A673 (cell line): ENCODE measurements at places on chromosomes 11 and 22.

- no peak for DNase-seq
Observed at GRCh38 chr11:110100476-110101240, 7.5 kb downstream of the ZC3H12C start.

DNA sequence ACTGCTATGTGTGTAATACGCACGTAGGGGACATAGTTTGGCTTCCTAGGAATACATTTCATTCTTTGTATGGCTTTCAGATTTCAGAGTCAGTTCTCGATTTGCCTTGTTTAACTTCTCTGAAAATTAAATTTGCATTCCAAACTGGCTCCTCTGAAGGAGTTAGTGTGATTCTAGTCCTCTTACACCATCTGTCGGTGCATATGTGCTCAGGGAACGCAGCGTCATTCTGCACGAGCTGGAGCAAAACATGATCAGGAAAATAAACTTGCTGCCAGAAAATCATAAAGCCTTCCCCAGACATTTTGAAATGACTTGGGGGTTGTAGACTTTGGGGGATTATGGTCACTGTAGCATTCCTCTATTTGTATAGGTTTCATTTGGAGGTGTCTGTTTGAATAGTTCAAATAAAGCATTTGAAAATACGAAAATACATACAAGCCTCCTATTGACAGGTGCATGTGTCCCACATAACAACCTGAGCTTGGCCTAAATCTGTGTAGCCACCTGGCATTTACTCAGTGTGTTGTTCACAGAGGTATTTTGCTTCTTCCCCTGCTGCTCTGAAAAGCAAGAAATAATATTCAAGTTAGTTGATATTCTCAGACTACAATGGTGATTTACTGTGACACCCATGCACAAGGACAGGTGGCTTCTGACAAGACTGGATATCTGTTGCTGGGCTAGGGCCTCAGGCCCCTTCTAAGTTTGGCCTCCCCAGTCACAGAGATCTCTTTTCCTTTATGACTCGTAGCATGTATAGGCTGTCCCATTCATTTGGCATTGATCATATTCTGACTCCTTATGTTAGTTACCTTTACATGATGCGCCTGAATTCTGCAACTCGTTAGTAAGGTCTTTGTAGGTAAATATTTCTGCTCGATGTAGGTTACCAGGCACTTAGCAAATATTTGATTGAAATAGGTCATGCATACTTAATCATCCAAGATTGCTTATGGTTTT, 81.6 kb upstream of the SORL1-AS1 start:
- DNase-seq = peak; percentile 52

GRCh38 chr11:2215230-2215560, 43.6 kb upstream of the TH start:
- DNase-seq = no peak

GRCh38 chr11:117950301-117950700, 21.1 kb upstream of the TMPRSS13 start:
- peak; percentile 33 for DNase-seq

DNA sequence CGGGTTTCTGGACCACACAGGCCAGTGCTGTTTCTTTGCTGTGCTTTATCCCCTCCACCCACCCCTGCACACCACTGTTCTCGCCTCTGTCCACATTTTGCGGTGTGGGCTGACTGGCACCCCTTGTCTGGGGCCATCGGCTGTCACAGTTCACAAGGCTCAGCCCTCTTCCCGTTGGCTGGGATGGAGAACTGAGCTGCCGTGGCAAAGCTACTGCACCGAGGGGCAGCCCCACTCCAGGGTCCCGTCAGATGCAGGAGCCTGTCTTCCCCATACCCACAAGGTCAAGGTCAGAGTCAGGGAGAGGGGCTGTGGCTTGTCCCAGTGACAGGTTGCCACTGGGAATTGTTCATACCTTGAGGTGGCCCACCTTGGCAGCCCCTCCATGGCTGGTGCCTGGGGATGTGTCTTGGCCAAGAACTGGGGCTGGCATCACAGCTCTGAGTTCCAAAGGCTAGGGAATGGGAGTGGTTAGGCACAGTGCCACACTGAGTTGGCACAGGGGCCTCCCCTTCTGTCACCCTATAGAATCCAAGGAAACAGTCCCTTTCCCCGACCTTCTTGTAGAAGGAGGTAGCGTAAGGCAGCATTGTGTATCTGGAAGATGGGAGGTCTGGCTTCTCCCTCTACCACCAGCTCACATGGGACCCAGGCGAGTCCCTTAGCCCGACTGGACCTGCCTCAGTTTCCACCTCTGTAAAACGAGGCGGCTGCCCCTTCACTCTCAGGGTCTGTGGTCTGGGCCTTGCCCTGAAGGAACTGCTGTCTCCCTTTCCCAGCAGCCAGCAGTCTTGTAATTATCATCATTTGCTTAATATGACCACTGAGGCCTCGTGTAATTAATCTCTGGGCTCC, 3.4 kb downstream of the GRK2 start:
- peak; percentile 85 for DNase-seq

DNA sequence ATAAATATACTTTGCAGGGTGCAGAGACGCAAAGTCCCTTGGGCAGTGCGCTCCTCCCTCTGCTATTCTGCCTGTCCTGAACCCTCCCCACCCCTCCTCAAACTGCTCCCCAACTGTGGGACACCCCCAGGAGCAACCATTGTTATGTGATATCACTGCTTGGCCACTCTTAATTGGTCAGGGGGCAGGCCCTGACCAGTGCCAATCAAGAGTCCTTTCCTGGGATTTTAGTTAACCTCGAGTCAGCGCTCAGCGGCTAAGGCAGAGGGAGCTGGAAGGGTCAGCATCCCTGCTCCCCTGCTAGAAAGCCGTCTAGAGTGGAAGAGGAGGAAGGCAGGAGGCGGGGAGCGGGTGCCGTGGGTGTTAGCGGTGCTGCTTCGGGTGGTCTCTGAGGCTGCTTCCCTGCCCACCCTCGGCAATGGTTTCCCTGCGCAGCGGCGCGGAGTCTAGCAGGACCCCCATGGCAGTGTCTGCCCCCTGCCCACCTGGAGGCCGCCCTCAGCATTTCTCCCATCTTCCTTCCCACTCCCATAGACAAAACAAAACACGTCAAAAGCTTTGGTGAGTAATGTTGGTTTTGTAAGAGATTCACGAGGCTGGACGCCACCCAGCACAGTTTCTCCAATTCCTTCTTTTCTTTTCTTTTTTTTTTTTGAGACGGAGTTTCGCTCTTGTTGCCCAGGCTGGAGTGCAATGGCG, 38.4 kb upstream of the A4GALT start:
- no peak for DNase-seq

DNA sequence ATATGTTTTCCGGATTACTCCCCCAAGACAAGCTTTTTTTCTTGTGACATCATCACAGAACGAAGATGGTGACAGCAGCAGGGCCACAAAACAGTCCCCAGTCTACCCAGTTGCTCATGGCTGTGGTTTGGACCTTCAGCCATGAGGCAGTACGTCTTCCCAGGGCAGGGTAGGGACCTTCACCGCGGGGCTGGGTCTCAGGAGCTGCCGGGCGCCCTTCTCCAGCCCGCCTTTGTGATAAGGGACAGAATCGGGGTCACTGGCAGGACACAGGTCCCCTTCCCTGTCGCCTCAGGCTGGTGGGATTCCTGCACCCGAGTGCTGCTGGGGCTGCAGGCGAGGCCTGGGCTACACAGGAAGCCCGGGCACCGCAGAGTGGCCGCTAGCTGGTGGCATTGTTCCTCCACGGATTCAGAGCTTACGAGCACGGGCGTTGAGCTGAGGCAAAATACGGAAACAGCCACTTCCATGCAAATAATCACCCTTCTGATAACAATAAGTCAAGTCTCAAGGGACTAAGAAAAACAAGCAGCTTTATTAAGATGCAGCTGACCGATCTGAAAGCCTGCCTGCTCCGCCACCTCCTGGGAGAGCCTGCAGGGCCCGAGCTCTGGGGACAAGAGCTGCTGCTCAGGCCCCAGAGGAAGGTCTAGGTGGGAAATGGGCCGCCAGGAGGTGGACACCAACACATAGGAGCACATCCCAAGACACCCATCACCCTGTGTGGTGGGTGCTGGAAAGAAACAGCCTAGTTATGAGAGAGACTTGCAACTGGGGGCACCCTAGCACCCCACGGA, 12.3 kb downstream of the TBX1 start:
- DNase-seq = peak; percentile 50

DNA sequence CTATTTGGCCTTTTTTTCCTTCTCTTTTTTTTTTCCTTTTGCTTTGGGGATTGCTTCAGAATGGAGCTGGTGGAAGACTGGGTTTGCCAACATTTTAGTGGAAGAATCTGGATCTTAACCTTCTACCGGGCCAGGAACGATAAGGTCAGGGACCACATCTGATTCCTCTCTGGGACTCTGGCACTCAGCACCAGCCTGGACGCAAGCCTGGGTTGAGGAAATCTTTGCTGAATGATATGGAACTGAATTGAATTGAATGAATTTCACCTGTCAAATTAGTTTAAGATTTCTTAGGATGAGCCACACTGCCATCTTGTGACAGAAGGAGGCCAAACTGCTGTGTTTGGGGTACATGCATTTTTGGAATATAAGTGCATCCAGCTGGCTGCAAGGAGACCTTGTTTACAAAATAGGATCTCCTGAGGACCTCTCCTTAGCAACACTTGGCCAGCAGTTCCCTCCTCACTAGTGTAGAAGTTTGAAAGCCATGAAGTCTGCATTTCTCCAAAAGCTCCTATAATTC, 30.4 kb downstream of the TPBGL start:
- DNase-seq = peak; percentile 47

DNA sequence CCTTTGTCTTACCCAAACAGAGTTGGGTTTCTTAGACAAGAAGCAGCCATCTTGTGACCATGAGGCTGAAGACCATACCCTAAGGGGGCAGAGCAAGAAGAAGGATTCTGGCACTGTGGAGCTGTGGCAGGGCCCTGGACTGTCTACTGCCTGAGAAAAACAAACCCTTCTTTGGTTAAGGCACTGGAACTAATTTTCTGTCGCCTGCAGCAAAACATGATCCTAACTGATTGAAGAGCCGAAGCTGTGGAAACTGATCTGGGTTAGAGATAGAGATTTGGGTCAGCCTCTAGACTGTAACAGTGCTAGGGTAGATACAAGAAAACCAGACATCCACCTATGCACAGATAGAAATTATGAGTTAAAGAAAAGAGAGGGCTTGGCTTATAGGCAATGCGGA, 11.3 kb upstream of the ACER3 start:
- no peak for DNase-seq

DNA sequence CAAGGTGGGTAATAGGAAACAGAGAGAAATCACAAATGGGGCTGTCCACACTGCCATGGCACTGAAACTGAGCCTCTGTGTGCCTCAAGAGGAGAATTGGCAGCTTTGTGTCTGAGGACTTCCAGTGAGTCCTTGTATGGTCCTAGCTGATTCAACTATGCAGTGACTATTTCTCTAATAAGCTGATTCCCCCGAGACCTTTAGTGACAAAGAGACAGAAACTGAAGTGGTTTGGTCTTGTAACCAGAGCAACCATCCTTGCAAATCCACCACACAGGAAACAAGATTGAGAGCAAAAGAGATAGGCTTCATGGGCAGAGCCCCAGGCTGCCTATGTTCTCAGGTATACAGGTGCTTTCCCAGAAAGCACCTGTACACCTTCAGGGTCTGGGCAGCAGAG, 1038.5 kb downstream of the NTM start:
- peak; percentile 33 for DNase-seq

DNA sequence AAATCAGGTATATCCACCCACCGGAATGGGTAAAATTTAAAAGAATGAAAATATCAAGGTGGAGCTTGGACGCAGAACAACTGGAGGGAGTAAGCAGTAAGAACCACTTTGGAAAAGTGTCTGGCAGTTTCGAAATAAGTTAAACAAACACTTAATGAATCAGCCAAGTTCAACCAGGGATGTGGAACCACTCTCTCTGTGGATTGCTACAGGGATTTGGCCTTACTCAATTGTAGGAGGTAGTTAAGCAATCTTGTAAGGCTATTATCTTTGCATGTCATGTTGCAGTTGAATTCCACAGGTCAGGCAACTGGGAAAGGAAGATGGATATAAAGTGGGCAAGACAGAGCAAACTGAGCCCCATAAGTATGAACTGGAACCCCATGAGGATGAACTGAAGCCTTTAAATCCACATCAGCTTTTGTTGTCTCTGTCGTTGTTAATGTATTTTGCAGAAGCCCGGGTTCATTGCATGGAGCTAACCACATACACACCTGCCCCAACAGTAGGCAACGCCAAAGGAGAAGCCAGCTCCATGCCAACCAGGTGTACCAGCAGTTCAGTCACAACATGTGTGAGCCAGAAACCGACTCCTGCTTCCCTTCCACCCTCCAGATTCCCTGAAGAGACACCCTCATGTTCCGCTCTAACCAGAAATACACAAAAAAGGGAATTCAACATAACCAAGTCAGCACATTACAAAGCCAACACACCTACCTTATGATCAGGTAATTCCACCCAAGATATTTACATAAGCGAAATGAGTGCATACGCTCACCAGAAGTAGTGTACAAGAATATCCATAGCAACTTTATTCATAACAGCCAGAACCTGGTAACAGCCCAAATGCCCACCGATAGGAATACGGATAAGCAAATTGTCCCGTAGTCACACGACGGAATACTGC, 8.0 kb upstream of the SLC43A3 start:
- DNase-seq = no peak

- DNase-seq = no peak
Observed at GRCh38 chr11:12433571-12434324, 56.4 kb downstream of the PARVA start.

- DNase-seq = peak; percentile 19
Observed at GRCh38 chr11:13277768-13278608, at the start of gene BMAL1. TSS of gene BMAL1 (plus strand) at chr11:13277790. CDS start at chr11:13354309, 76,519 bp downstream.

DNA sequence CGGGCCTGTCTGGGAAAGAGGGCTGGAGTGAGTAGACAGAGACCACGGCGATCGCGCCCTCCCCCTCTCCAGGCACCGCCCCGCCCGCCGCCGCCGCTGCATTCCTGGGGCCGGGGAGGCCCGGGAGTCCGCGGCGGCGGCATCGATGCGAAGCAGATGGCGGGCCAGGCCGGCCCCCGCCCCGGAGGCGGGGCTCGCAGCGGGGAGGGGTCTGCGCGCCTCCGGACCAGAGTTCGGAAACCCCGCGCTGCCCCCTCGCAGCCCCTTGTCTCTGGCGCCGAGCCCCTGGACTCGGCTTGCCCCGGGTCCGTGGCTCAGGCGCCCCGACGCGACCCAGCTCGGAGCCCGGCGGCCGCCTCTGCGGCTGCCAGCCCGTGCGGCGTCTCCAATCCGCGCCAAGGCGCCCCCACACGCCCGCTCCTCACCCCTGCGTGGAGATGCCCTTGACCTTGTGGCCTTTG, 1.3 kb downstream of the SCARF2 start:
- peak; percentile 35 for DNase-seq

- no peak for DNase-seq
Observed at GRCh38 chr11:117950993-117951961, 22.1 kb upstream of the TMPRSS13 start.

- no peak for DNase-seq
Observed at GRCh38 chr11:72680624-72681158, 6.5 kb upstream of the PDE2A start.

GRCh38 chr11:8252946-8253345, 10.7 kb downstream of the LMO1 start:
- no peak for DNase-seq

- DNase-seq = no peak
Observed at GRCh38 chr22:29475550-29475949, 4.5 kb upstream of the NEFH start.

GRCh38 chr22:38862375-38863329, 9.4 kb downstream of the CBX6 start:
- DNase-seq = no peak

- no peak for DNase-seq
Observed at GRCh38 chr22:38163844-38164550, 17.6 kb downstream of the PLA2G6 start.

GRCh38 chr11:96061069-96061468, 137.2 kb upstream of the MTMR2 start:
- DNase-seq = no peak

GRCh38 chr11:33321422-33321821, 64.2 kb downstream of the HIPK3 start:
- no peak for DNase-seq
